ENCODE measurements at places on chromosomes 2 and 18.

DNA sequence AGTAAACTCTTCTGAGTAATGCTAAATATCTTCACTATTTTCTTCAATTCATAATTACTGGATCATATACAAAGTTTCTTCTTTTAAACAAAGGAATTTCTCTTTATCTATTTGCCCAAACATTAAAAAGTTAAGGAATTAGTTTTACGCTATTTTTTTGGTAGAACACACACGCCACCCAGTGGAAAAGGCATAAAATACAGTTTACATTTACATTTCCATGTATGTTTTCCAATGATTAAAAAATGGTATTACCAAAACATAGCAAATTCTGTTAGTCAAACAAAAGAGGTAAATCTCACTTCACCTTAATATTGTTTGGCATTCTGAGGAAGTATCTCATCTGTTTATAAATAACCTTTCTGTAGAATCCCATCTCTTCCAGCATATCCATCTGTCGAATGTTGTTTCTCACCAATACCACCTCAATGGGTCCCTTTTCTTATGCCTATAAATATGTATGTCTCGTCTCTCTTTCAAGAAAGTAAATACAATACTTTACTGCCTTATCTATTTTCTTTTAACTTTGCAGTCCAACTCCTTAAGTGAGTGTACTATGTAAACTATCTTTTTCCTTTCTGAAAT lies 7.2 kb downstream of the BOLL start:
- H3K4me1 ChIP-seq, result no peaks in the 10 kb centered on the region
- no peaks in the 10 kb centered on the region for H3K27me3 ChIP-seq
- no peak overlapping the region for H3K27ac ChIP-seq
- H3K36me3 ChIP-seq, result no peaks in the 10 kb centered on the region
- no peak overlapping the region for H3K4me3 ChIP-seq

DNA sequence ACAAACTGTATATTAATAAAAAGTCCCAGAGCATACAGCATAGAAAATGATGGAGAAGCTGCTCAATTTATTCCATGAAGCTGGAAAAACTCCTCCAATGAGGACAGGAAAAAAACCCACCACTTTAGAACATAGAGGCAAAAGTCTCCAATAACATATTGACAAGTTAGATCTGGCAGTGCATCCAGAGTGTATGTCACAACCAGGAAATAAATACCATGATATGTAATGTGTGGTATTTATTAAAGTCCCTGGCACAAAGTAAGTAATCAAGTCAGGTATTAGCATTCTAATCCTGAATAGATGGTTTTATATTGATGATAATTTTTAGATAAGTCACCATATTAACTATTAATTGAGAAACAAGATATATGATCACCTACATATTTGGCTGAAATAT lies 427.3 kb upstream of the HS6ST1 start:
- H3K27ac ChIP-seq, result no peak overlapping the region
- no peak for DNase-seq
- H3K4me1 ChIP-seq, result no peaks in the 10 kb centered on the region
- no peaks in the 10 kb centered on the region for H3K36me3 ChIP-seq
- no peaks in the 10 kb centered on the region for H3K27me3 ChIP-seq

GRCh38 chr18:79283131-79283810 lies 112.5 kb upstream of the NFATC1 start:
- no peaks in the 10 kb centered on the region for H3K4me1 ChIP-seq
- H3K27me3 ChIP-seq, result no peaks in the 10 kb centered on the region
- H3K36me3 ChIP-seq, result no peaks in the 10 kb centered on the region
- no peak for DNase-seq
- no peak overlapping the region for H3K4me3 ChIP-seq
- H3K27ac ChIP-seq, result no peak overlapping the region

GRCh38 chr18:78984941-78985784 lies 5.5 kb downstream of the SALL3 start:
- H3K4me1 ChIP-seq, result peaks cover 10% of the 10 kb centered on the region
- H3K27me3 ChIP-seq, result no peaks in the 10 kb centered on the region
- DNase-seq, result peak; percentile 98
- H3K4me3 ChIP-seq, result no peak overlapping the region

DNA sequence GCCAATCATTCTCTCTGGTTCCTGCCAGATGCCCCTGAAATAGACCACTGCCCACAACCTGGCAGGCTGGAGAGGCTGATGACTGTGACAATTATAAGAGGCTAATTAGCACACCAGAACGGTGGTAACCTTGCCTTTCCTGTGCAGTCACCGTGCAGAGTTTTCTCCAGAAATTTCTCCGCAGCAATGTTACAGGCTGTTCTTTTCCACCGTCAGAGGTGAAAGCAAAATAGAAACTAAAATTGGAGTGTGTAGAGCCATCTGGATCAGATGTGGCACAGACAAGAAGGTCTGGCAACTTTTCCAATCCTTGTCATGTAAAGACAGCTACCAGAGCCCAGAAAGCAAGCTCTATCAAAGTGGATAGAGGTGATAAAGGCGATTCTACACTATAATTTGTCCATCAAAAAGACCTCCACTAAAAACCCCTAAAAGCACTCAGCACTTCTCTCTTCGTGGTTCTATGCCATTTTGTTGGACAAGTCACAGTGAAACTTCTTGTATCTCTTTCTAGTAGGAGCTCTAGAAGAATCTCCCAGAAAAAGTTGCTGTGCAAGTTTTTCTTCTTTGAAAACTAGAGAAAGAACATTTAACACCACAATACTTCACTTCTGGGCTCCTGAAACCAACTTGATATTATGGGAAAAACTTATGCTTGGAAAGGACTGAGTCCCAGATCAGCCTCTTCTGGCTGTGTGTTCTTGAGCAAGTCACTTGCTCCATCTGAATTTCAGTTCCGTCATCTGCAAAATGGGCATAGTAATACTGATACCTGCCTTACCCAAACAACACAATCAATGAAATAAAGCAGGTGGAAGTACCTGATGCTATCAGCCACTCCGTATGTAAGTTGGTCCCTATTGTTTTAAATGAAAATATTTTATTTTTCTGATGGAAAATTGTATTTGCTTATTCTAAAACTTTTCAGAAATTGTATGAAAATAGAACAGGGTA lies 295.6 kb upstream of the DLGAP1 start:
- no peak overlapping the region for H3K4me3 ChIP-seq
- peaks cover 2% of the 10 kb centered on the region for H3K4me1 ChIP-seq
- no peak for DNase-seq
- no peaks in the 10 kb centered on the region for H3K27me3 ChIP-seq

DNA sequence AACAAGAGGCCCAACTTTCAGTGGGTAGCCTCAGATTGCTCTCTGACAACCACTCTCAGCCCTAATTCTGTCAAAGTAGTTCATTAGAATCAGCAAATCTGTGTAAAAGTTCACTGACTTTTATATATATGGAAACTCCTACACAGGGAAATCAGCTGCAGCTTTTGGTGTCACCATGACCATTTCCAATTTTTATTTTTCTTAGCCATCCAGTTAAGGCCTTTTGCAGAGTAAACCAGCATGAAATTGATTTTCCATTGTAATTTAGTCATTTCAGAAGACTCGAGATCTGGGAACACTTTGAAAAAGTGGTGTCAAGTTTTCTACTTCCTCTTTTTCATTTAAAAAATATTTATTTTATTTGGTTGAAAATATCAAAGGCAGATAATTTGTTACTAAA lies 263.2 kb downstream of the TMEM182 start:
- no peaks in the 10 kb centered on the region for H3K36me3 ChIP-seq
- no peak overlapping the region for H3K27ac ChIP-seq
- no peaks in the 10 kb centered on the region for H3K27me3 ChIP-seq
- no peak overlapping the region for H3K4me3 ChIP-seq
- DNase-seq, result no peak

- no peaks in the 10 kb centered on the region for H3K36me3 ChIP-seq
- DNase-seq, result no peak
- no peak overlapping the region for H3K27ac ChIP-seq
- H3K27me3 ChIP-seq, result no peaks in the 10 kb centered on the region
Observed at GRCh38 chr2:1782514-1782913, 38.2 kb upstream of the PXDN start.
